ENCODE measurements at places on chromosomes 2 and 18. TPM values are rescaled to one million over a fixed set of nuclear protein-coding genes. Genes with fewer than 3 reads are reported as not detected.

Gene GKN2
- not detected for total RNA-seq

Gene FAM117B
- total RNA-seq, result 28.9 TPM

Gene C2orf80
- not detected for total RNA-seq

Gene TNFRSF11A
- 1.2 TPM for total RNA-seq

Gene KCNF1
- 7.7 TPM for total RNA-seq

Gene RAMP1
- total RNA-seq, result 7.6 TPM

Gene LAMA1
- total RNA-seq, result 32.0 TPM

Gene ITGB6
- total RNA-seq, result not detected

DNA sequence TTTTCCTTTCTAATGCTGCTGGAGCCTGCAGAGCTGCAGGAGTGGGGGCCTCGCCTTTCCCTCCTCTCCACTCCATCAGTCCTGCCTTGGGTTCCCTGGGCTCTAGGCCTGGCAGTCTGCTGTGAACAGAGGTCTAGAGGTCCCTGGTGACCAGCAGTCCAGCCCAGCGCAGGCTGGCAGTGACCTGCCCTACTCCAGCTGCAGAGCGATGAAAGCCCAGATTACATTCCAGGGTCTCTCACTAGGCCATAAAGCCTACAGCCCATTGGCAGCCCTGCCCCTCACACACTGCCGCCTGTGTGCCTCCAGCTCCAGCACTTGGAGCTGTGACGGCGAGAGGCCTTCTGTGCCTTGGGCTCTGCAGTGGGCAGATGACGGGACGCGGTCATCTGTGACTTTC is 14.8 kb upstream of the MAL start:
- H3K27me3 ChIP-seq, result peaks cover 6% of the 10 kb centered on the region
- H3K4me1 ChIP-seq, result peaks cover 4% of the 10 kb centered on the region
- DNase-seq, result no peak

DNA sequence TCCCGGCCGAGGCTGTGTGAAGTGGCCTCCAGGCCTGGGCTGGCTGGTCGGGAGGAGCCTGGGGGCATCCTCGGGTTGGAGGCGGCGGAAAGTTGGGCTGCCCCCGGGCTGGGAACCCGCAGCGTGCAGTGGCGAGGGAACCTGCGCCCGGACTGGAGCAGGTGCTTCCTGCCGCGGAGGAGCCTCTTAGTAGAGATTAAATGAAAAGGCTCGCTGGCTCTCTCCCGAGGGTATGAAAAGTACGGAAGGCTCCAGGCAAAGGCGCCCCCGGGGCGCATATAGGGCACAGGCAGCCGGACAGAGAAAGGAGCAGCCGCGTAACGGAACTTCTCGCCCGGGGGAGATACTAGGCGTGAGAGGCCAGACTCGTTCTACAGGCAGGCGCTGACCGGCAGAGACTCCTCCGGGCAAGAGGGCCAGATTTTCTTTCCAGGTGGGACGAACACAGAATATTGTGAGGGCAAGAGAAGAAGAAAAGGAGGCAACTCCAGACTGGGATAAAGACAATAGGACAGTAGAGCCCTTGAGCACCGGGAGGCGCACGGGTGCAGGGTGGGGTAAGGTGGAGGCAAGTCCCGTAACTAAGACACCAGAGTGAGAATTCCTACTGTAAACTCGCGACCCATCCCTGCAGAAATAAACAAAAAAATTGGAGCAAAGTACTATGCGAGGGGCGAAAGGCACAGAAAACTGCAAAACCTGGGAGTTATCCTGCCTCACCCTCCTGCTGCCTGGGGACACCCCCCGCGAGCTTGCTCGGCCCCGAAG is 816 bp downstream of the CDH2 start:
- H3K4me1 ChIP-seq, result peaks cover 20% of the 10 kb centered on the region
- H3K36me3 ChIP-seq, result no peaks in the 10 kb centered on the region
- H3K27ac ChIP-seq, result peak overlapping the region; percentile 99
- H3K4me3 ChIP-seq, result peak overlapping the region; percentile 100

GRCh38 chr18:48459016-48459415 is 49.8 kb upstream of the ZBTB7C start:
- H3K36me3 ChIP-seq, result no peaks in the 10 kb centered on the region
- H3K4me3 ChIP-seq, result no peak overlapping the region
- DNase-seq, result no peak
- H3K4me1 ChIP-seq, result peaks cover 2% of the 10 kb centered on the region
- peaks cover 3% of the 10 kb centered on the region for H3K27me3 ChIP-seq

GRCh38 chr2:195498176-195498575 is 158.8 kb upstream of the SLC39A10 start:
- H3K27me3 ChIP-seq, result no peaks in the 10 kb centered on the region
- no peaks in the 10 kb centered on the region for H3K4me1 ChIP-seq
- no peak overlapping the region for H3K4me3 ChIP-seq
- DNase-seq, result no peak

DNA sequence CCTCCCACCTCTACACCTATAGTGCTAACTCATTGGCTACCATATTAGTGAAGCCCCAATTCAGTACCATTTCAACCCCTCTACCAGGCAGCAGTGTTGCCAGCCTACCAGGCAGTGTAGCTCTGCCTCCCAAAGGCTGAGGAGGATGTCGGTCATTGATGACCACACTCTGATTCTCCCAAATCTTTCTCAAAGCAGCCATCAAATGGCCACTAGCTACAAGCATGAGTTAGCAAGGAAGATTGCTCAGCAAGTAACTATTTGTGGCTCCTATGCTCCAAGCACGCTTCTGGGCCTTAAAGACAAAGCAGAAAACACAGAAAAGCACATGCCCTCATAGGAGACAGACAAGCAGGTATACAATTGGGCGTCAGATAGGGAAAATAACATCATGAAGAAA is 42.7 kb upstream of the AFF3 start:
- peaks cover 4% of the 10 kb centered on the region for H3K36me3 ChIP-seq
- no peaks in the 10 kb centered on the region for H3K27me3 ChIP-seq
- peaks cover 12% of the 10 kb centered on the region for H3K4me1 ChIP-seq
- no peak overlapping the region for H3K4me3 ChIP-seq

GRCh38 chr2:162732946-162733698 is 105.4 kb downstream of the KCNH7 start:
- no peak for DNase-seq
- H3K27me3 ChIP-seq, result no peaks in the 10 kb centered on the region
- no peak overlapping the region for H3K4me3 ChIP-seq
- no peaks in the 10 kb centered on the region for H3K36me3 ChIP-seq
- H3K4me1 ChIP-seq, result peaks cover 5% of the 10 kb centered on the region

DNA sequence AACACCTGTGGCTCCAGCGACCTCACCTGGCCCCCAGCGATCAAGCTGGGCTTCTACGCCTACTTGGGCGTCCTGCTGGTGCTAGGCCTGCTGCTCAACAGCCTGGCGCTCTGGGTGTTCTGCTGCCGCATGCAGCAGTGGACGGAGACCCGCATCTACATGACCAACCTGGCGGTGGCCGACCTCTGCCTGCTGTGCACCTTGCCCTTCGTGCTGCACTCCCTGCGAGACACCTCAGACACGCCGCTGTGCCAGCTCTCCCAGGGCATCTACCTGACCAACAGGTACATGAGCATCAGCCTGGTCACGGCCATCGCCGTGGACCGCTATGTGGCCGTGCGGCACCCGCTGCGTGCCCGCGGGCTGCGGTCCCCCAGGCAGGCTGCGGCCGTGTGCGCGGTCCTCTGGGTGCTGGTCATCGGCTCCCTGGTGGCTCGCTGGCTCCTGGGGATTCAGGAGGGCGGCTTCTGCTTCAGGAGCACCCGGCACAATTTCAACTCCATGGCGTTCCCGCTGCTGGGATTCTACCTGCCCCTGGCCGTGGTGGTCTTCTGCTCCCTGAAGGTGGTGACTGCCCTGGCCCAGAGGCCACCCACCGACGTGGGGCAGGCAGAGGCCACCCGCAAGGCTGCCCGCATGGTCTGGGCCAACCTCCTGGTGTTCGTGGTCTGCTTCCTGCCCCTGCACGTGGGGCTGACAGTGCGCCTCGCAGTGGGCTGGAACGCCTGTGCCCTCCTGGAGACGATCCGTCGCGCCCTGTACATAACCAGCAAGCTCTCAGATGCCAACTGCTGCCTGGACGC is 4.9 kb downstream of the GPR35 start:
- H3K27ac ChIP-seq, result no peak overlapping the region
- peaks cover 9% of the 10 kb centered on the region for H3K36me3 ChIP-seq
- no peak for DNase-seq
- H3K4me1 ChIP-seq, result no peaks in the 10 kb centered on the region
- H3K27me3 ChIP-seq, result peaks cover 6% of the 10 kb centered on the region

DNA sequence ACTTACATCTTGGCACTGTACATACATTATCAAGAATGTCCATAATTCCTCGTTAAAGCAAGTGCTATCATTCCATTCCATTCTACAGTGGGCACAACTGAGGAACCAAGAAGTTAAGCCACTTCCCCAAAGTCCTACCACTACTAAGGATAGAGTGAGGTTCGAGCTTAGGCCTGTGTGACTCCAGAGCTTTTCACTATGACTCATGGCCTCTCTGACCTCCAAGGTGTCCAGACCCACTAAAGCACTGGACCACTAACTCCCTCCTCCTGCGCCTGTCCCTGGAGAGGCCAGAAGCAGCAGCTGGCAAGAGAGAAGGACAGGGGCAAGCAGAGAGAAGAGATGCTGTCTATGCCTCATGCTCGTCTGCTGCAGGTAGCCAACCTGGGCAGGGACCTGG is 117.0 kb downstream of the ZBTB7C start:
- peaks cover 4% of the 10 kb centered on the region for H3K27me3 ChIP-seq
- H3K4me1 ChIP-seq, result peaks cover 26% of the 10 kb centered on the region
- no peak overlapping the region for H3K27ac ChIP-seq
- DNase-seq, result no peak
- no peak overlapping the region for H3K4me3 ChIP-seq

GRCh38 chr2:226336283-226336682 is 463.3 kb downstream of the IRS1 start:
- H3K27me3 ChIP-seq, result no peaks in the 10 kb centered on the region
- no peaks in the 10 kb centered on the region for H3K4me1 ChIP-seq
- no peak overlapping the region for H3K27ac ChIP-seq
- DNase-seq, result no peak

GRCh38 chr2:177072090-177072489 is 140.5 kb upstream of the HNRNPA3 start:
- no peak overlapping the region for H3K4me3 ChIP-seq
- peaks cover 2% of the 10 kb centered on the region for H3K27me3 ChIP-seq
- no peaks in the 10 kb centered on the region for H3K36me3 ChIP-seq
- no peak for DNase-seq
- no peak overlapping the region for H3K27ac ChIP-seq

DNA sequence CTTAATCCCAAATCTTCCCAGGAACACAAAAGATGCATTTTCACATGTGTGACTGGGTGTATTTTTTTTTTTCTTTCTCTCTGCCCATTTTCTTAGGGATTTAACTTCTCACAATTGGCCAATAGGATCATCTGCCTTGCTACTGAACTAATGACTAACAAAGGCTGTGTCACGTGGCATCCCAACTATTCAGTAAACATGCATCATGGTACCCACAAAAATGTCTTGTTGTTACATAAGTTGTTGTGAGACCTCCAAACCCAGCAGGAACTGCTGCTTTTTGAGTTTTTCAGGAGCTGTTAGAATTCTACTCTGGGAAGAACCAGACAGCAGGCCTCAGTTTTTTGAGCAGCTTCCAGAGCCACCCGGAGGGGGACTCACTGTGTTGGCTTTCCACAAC is 31.9 kb downstream of the GAD1 start:
- H3K27me3 ChIP-seq, result no peaks in the 10 kb centered on the region
- no peak overlapping the region for H3K4me3 ChIP-seq
- no peaks in the 10 kb centered on the region for H3K36me3 ChIP-seq
- no peaks in the 10 kb centered on the region for H3K4me1 ChIP-seq

- no peak overlapping the region for H3K27ac ChIP-seq
- H3K4me1 ChIP-seq, result peaks cover 6% of the 10 kb centered on the region
- no peak for DNase-seq
- H3K4me3 ChIP-seq, result no peak overlapping the region
- H3K36me3 ChIP-seq, result no peaks in the 10 kb centered on the region
Measured at GRCh38 chr2:136135921-136136906, 18.3 kb upstream of the CXCR4 start.

GRCh38 chr2:9384521-9384920 is 38.8 kb downstream of the ITGB1BP1 start:
- DNase-seq, result no peak
- H3K4me1 ChIP-seq, result no peaks in the 10 kb centered on the region
- no peaks in the 10 kb centered on the region for H3K36me3 ChIP-seq
- peaks cover 3% of the 10 kb centered on the region for H3K27me3 ChIP-seq
- no peak overlapping the region for H3K4me3 ChIP-seq

- no peak for DNase-seq
- H3K4me3 ChIP-seq, result no peak overlapping the region
- peaks cover under 1% of the 10 kb centered on the region for H3K27me3 ChIP-seq
- H3K4me1 ChIP-seq, result peaks cover 32% of the 10 kb centered on the region
- H3K36me3 ChIP-seq, result no peaks in the 10 kb centered on the region
Measured at GRCh38 chr2:54613386-54613785, 110.1 kb upstream of the EML6 start.

DNA sequence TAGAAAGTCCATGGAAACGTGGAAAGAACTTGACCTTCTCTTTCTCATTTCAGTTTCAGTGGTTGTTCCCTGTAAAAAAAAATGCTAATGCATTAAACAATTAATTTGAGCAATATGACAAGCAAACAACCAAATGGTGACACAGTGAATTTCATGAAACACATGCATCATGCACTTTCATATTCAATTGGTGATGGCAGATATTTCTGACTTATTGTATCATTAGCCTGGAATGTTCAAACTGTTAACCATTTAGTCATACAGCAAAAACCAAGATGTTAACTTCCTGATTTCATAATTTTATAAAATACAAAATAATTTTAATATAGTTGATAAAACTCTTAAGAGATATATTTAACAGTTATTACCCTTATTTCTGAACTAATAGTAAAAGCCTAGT is 85.5 kb downstream of the SCN1A start:
- H3K27me3 ChIP-seq, result no peaks in the 10 kb centered on the region
- no peak overlapping the region for H3K4me3 ChIP-seq
- H3K4me1 ChIP-seq, result no peaks in the 10 kb centered on the region
- no peak for DNase-seq

DNA sequence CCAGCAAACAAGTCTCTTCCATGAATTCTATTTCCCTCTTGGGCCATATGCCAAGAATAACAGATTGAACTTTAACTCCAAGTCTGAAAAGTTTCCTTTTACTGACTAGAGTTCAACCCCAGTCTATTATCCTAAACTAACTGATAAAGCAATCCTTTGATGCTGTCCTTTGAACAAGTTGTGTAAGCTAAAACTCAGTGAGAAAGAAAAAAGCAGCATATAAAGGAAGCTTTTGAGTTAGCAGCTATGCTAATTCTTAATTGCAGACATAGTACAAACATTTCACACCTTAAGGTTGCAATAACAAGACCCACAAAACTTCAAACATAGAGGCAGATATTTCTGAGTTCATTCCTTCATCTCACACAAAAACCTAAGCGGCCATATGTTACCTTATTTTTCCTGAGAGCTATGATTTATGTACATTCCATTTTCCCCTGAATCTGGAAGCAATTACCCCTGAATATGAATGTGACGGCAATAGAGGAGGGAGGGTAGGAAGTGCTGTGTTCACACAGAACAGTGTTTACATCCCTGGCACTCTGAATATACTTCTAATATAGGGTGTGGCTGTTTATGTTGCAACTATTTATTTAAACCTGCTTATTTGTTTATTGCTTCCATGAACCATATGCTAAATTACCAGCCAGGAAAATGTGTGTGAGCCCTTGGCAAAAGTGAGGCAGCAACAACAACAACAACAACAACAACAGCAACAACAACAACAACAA is 180.6 kb downstream of the IRS1 start:
- no peak overlapping the region for H3K27ac ChIP-seq
- H3K27me3 ChIP-seq, result no peaks in the 10 kb centered on the region
- no peak for DNase-seq
- no peak overlapping the region for H3K4me3 ChIP-seq
